ENCODE measurements at places on chromosomes 16 and 17.
A peak's percentile ranks its signal among the peaks of the same experiment; 100 is the strongest.

GRCh38 chr16:69508033-69508755 is 57.6 kb upstream of the NFAT5 start:
- no peak for DNase-seq

DNA sequence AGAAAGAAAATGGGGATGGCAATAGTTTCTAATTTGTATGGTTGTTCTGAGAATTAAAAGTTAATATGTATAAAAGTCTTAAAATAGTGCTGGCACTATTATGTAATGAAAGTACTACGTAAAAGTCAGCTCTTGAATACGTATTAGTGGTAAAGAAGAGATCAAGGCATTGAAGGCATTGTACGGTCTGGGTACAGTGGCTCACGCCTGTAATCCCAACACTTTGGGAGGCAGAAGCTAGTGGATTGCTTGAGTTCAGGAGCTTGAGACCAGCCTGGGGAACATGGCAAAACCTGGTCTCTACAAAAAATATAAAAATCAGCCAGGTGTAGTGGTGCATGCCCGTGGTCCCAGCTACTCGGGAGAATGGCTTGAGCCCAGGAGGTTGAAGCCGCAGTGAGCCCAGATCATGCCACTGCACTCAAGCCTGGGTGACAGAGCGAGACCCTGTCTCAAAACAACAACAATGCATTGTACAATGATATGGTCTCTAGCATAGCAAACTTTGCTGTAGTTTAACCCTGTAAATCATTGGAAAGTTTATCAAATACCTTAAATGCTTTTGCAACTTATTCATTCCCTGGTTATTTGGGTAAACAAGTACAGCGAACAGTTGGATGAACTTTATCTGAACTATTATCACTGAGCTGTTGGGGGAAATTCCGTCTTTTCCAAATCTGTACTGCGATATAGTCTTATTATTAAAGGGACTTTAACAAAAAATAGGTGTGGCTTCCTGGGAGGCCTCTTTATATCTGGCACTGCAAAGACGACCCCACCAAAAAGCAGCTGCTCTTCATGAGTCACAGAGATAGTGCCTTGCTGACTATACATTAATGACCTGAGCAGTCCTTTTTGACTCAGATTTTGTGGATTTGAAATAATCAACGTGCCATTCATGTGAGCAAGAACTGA is 73.6 kb downstream of the GPRC5B start:
- no peak for DNase-seq

DNA sequence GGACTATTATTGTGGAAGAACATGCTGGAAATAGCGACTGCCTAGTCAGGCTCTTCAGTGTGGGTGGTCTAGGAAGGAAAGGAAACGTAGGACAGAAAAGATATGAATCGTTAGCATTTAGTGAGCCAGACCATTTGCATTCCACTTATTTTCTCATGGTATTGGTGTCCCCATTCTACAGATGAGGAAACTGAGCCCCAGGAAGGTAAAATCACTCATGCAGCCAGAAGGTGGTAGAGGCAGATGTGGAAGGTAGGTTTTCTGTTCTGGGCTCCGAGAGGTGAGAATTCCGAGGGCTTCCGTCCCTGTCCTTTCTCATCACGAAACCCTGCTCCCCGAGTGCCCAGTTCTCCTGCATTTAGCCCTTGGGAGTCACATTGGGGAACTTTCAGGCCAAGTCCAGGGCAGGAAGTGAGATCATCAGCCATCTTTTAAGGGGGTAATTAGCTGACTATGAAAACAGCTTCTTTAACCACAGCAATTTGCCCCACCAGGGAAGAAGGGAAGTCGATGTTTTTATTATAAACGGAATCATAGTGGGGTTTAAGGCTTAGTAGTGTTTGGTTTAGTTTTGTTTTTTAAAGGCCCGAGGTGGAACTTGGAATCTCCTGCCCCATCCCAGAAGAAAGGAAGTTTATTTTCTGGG is 110.7 kb upstream of the IRX3 start:
- DNase-seq = no peak

- DNase-seq = no peak
Observed at GRCh38 chr17:67546578-67547527, 169.8 kb downstream of the PITPNC1 start.

GRCh38 chr17:67642488-67642887 is 75.2 kb upstream of the NOL11 start:
- DNase-seq = no peak

GRCh38 chr17:28043741-28044140 is 1.3 kb downstream of the NLK start:
- no peak for DNase-seq

GRCh38 chr16:89945654-89946053 is 2.9 kb upstream of the DEF8 start:
- no peak for DNase-seq

DNA sequence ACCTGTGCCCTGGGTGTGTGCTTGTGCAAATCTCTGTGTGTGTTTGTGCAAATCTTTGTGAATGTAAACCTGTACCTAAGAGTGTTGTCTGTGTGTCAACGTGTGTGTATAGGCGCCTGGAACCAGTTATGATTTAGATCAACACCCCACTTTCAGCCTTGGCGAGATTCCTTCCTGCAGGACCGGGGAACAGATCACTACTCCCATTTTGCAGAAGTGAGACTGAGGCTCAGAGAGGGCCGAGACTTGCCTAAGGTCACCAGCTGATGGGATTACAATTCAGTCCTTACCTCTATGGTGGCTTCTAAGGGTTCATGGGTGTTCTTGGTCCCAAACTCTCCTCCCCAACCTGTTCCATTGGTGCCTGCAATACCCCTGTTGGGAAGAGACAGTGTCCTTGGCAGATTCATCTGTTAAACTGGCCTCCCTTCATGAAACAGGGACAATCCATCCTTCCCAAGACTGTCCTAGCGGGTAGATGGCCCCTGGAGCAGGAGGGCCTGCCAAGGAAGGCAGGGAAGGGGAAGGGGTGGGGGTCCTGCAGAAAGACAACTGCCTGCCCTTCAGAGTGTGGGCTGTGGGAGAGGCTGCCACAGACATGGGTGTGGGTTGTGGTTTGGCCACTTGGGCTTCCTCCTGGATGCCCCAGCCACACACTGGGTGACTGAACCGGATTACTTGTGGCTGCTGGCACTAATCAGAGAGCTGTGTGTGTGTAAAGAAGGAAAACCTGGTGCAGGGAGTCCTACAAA is 6.9 kb upstream of the MAPK7 start:
- no peak for DNase-seq

DNA sequence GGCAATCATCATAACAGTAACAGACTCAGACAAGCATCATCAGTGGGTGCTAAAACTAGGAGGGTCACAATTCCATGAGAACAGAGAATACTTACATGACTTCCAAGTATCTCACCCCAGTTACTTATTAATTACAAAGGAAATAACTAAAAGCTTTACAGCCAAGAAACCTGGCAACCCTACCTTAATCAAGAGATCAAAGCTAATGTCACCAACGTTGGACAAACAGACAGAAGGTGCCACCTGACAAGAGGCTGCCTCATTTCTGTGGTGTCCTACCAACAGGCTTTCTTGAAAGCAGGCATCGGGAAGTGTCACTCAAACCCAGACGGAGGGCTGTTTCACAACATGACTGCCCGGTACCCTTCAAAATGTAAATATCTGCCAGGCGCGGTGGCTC is 84.6 kb downstream of the RMI2 start:
- no peak for DNase-seq

- DNase-seq = no peak
Observed at GRCh38 chr16:8645141-8645521, 23.6 kb downstream of the METTL22 start.

GRCh38 chr16:47247690-47248089 is 103.9 kb upstream of the NETO2 start:
- no peak for DNase-seq

DNA sequence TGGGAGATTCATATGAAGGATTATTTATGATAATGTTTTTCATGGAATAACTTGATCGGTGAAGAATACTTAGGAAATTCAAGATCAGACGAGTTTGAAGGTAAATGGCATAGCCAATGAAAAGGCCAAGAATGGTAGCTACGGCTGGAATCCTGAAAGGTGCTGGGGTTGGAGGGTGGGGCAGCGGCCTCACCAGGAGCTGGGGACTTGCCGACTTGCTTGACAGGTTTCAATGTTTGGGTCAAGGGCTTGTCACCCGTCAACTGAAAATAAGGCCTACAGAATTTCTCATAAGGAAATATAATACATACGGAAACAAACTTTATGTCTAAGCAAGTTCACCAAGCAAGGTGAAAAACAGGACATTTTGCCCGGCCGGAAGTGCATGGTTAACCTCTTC is 9.9 kb downstream of the CRYM start:
- DNase-seq = no peak

- DNase-seq = peak; percentile 91
Observed at GRCh38 chr17:81512562-81513371, at the start of gene ACTG1. ACTG1 (minus strand) TSS chr17:81512799; CDS start chr17:81512354, 445 bp downstream.

- DNase-seq = no peak
Observed at GRCh38 chr17:28030386-28030785, 12.1 kb upstream of the NLK start.

DNA sequence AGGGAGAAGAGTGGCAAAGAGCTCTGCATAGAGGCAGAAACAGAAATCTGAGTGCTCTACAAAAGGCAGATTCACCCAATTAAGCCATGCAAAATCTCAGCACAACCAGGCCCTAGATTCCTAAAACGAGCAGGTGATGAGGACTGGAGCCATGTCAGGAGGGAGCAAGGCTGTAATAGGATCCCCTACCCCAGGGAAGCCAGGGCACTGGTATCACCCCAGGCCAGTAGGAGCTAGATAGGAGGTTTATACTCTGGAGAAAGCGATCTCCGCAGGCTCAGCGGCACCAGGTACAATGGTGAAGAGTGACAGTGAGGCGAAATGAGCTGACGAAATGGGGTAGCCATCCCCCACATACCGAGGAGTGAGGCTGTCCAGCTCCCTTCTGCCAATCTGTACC is 171.5 kb downstream of the PARN start:
- no peak for DNase-seq

DNA sequence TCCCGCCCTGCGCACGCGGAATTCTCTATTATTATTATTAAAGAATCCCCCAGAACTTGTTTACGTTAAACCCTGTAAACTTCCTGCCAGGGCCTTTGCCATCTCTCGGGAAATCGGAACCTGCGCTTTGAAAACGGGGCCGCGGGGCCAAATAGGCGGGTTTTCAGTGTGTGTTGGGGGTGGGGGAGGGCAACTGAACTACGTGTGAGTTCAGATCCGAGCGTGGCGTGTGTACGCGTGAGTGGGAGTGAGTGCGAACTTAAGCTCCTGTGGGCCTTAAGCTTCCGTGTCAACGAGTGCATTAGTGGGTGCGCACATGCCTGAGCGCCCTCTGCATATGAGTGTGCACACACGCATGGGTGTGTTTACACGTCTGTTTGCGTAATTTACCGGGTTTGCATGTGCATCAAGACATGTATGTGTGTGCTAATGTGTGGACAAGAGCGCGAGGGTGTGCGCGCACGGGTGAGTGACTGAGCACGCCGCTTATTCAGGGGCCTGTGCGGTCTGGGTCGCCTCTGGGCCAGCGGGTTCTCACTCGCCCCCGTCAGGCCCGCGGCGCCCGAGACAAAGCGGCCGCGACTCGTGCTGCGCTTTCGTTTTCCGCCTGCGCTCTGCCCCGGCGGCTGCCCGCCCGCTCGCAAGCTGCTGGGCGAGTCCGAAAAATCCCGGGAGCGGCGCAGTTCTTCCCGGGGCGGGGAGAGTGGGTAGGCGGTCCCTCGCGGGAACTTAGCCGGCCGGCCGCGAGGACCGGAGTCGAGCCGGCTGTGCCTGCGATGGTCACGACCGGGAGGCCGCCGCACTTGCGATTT is 1.2 kb upstream of the FOXF1 start:
- peak; percentile 41 for DNase-seq

All from activated CD4-positive, CD25-positive, alpha-beta regulatory T cell treated with anti-CD3 and anti-CD28 coated beads, Interleukin-2, amount 50 U/mL, for 72 hours (primary cell).